ENCODE measurements at places on chromosomes 3 and 15.

DNA sequence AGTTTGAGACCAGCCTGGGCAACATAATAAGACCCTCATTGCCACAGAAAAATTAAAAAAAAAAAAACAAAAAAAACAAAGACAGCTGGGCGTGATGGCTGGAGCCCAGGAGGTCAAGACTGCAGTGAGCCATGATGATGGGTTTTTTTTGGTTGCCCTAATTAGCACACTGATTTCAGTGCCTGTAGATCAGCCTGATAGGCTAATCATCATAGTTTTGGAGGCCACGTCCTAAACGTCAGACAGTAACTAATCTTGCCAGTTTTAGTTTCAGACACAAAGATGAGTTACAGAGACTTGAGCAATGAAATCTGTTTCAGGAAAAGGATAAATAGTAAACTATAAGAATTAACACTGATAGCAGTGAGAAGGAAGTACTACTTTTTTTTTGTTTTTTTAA lies 55.4 kb downstream of the LRCH3 start:
- DNase-seq = no peak

GRCh38 chr3:52406791-52407510 lies 38.0 kb downstream of the SEMA3G start:
- no peak for DNase-seq

- DNase-seq = no peak
Observed at GRCh38 chr3:12413721-12414255, 70.5 kb upstream of the TSEN2 start.

- DNase-seq = no peak
Observed at GRCh38 chr15:37079726-37080125, 20.6 kb downstream of the MEIS2 start.
